ENCODE measurements at places on chromosomes 5 and 9. TPM values are rescaled to one million over a fixed set of nuclear protein-coding genes. Genes with fewer than 3 reads are reported as not detected.
A peak's percentile ranks its signal among the peaks of the same experiment; 100 is the strongest.

GRCh38 chr5:17355586-17356346 is 138.3 kb downstream of the BASP1 start:
- no peak overlapping the region for H3K27ac ChIP-seq
- H3K36me3 ChIP-seq: no peaks in the 10 kb centered on the region
- peaks cover 2% of the 10 kb centered on the region for H3K27me3 ChIP-seq

DNA sequence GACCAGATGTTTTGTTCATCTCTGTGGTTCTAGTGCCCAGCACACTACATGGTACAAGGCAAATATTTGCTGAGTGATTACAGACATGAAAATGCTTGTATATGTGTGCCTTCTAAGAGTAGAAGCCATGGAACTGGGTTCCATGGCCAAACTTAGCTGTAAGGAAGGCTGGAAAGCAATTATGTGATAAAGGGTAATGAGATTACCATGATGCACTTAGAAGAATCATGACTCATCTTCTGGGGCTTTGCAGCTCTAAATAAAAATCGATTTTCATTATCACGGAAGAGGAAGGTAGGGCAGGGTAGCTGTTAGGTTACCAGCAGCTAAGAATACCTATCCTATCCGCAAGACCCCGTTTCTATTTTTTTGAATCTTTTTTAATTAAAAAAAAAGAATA is 28.0 kb downstream of the RFK start:
- DNase-seq: no peak
- no peak overlapping the region for H3K27ac ChIP-seq
- peaks cover 7% of the 10 kb centered on the region for H3K4me1 ChIP-seq
- H3K36me3 ChIP-seq: no peaks in the 10 kb centered on the region
- no peaks in the 10 kb centered on the region for H3K27me3 ChIP-seq

The SLC6A7 gene
- not detected for total RNA-seq

- no peaks in the 10 kb centered on the region for H3K36me3 ChIP-seq
- DNase-seq: no peak
- no peak overlapping the region for H3K4me3 ChIP-seq
- no peak overlapping the region for H3K27ac ChIP-seq
- no peaks in the 10 kb centered on the region for H3K4me1 ChIP-seq
Measured at GRCh38 chr5:120803282-120803681, 339.2 kb downstream of the PRR16 start.

- H3K4me1 ChIP-seq: peaks cover 47% of the 10 kb centered on the region
- H3K27me3 ChIP-seq: peaks cover 3% of the 10 kb centered on the region
- no peaks in the 10 kb centered on the region for H3K36me3 ChIP-seq
- H3K27ac ChIP-seq: no peak overlapping the region
- H3K4me3 ChIP-seq: no peak overlapping the region
- no peak for DNase-seq
Measured at GRCh38 chr5:170223360-170223759, 9.4 kb upstream of the C5orf58 start.

The ELOVL7 gene
- total RNA-seq: 4.4 TPM

GRCh38 chr9:23606107-23606506 is 219.9 kb downstream of the ELAVL2 start:
- H3K36me3 ChIP-seq: peaks cover 3% of the 10 kb centered on the region
- no peak overlapping the region for H3K4me3 ChIP-seq
- peaks cover 2% of the 10 kb centered on the region for H3K27me3 ChIP-seq

DNA sequence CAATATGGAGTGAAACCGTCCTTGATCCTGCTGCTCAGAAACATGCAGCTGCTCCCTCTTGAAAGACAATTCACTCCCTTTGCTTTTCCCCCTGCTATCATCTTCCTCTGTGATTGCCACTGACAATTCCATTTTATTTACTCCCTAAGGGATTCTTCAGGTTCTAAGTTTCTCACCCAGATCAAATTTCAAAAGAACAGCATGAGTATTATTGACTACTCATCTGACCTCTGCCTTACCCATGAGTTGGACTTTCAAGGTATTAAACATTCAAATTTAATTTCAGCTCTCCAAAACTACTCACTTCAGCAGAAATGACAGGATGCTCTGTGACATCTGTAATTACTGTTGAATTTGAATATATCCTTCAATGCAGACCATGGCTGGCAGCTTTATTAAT is 236.5 kb upstream of the HAPLN1 start:
- H3K4me1 ChIP-seq: peaks cover 7% of the 10 kb centered on the region
- H3K36me3 ChIP-seq: no peaks in the 10 kb centered on the region
- DNase-seq: no peak

The NMUR2 gene
- total RNA-seq: not detected

DNA sequence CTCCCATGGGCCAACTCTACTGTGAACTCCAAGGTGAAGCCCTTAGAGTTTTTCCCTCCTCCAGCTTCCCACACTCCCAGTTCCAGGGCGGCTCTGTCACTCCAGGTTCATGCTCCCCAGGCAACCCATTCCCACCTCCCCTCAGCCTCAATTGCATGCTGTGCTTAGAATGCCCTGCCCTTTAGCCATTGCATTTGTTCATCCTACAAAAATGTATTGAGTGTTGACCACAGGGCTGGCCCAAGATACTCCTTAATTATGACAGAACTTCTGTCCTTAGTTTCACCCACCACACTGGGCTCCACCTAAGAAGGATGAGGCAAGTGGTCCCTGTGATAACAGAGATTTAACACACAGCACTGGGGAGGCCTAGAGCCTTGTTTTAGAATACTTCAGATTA is 236.1 kb downstream of the ADAMTSL1 start:
- H3K27ac ChIP-seq: no peak overlapping the region
- peak overlapping the region; percentile 18 for H3K4me3 ChIP-seq
- no peak for DNase-seq
- no peaks in the 10 kb centered on the region for H3K4me1 ChIP-seq

- no peak overlapping the region for H3K4me3 ChIP-seq
- no peaks in the 10 kb centered on the region for H3K36me3 ChIP-seq
- H3K4me1 ChIP-seq: peaks cover 22% of the 10 kb centered on the region
- no peak overlapping the region for H3K27ac ChIP-seq
- no peak for DNase-seq
Measured at GRCh38 chr9:98175762-98176161, 16.7 kb downstream of the CORO2A start.

GRCh38 chr5:83220331-83220730 is 143.0 kb downstream of the XRCC4 start:
- H3K4me1 ChIP-seq: peaks cover 3% of the 10 kb centered on the region
- DNase-seq: no peak
- no peaks in the 10 kb centered on the region for H3K27me3 ChIP-seq
- no peak overlapping the region for H3K4me3 ChIP-seq
- no peaks in the 10 kb centered on the region for H3K36me3 ChIP-seq
- no peak overlapping the region for H3K27ac ChIP-seq

The PRDM9 gene
- total RNA-seq: not detected

The NUTM2G gene
- total RNA-seq: not detected

GRCh38 chr5:151107738-151108520 is 27.1 kb upstream of the TNIP1 start:
- no peak for DNase-seq
- H3K4me1 ChIP-seq: peaks cover 3% of the 10 kb centered on the region

GRCh38 chr5:59522201-59522831 is 371.2 kb downstream of the PDE4D start:
- no peak overlapping the region for H3K4me3 ChIP-seq
- no peaks in the 10 kb centered on the region for H3K27me3 ChIP-seq
- no peaks in the 10 kb centered on the region for H3K36me3 ChIP-seq
- DNase-seq: no peak
- H3K27ac ChIP-seq: no peak overlapping the region

DNA sequence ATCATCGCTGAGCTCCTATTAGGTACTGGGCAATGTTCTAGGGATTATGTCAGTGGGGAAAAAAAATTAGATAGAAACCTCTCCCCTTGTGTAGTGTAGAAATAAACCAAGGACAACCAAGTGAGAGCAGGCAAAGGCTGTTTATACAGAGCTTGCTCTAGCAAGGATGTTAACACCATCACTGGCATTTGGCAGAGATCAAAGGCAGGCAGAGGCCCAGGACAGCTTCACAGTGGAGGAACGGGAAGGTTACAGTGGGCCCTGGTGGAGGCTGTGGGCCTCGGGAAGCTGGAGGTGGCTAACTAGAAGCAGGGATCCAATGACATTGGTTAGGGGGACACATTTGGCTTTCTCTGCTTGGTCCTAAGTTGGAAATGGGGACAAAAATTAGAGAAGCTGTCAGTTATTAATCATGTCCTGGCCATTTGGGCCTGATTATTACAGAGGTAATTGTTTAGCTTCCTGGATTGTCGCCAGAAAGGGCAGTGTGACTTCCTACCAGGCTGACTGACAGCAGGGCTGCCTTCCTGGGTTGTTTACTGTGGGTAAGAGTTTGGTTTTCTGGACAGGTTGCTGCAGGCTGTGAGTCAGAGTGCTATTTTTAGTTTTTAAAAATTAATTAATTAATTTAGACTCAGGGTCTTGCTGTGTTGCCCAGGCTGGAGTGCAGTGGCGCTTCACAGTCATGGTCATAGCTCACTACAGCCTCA is 259.3 kb downstream of the ROR2 start:
- no peak overlapping the region for H3K27ac ChIP-seq
- DNase-seq: no peak
- peaks cover 11% of the 10 kb centered on the region for H3K4me1 ChIP-seq
